Kidney epithelial cell (primary cell): ENCODE measurements at places on chromosomes 6 and 20.

GRCh38 chr6:11132194-11132888 is 20.8 kb upstream of the ERVFRD-1 start:
- DNase-seq: no peak

DNA sequence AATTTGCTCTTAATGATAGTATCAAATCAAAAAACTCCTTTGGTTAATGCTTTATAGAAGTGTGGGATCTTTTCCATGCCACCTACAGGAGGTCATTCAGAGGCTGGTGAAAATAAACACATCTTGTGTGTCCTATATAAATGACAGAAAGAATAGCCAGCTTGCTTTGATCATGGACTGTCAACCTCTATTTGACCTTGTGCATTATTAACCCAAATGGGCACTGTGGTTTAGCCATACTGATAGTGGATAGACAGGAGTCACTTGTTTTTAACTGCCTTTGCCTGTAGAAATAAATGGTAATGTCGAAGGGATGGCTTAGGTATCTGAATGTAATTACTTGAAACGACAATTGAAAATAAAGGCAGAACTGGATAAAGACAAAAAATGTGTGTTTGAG is 123.8 kb downstream of the CDKAL1 start:
- no peak for DNase-seq

DNA sequence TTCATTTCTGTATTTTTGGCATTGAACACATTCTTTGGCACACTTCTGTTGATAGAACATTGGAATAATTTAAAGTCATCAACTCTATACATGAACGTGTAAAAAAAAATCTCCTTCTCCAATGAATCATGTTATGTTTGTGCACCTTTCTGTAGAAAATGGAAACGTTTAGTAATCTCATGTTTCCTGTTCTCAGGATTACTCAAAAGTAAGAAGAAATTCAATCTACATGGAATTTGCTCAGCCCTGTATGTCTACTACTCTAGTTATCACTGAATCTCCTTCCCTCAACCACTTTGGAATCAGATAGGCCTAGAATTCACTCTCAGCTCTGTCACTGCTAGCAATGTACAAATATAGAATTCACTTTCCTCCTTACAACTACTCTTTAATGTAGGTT is 103.6 kb downstream of the COL21A1 start:
- DNase-seq: no peak

DNA sequence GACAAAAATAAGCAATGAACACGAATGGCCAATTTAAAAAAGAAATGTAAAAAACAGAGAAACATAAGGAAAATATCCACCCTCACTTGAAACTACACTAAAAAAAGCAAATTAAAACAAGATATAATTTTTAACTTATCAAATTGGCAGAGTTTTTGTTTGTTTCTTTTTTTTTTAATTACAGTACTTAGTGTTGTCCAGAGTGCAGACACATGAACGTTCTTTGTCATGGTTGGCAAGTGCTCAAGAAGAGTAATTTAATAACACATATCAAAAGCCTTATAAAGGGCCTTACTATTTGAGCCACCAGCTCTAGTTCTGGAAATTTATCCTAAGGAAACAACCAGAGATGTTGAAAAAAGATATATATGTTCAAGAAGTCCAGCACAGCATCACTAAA is 142.3 kb downstream of the ATXN1 start:
- no peak for DNase-seq

GRCh38 chr6:117497237-117497636 is 14.8 kb downstream of the DCBLD1 start:
- DNase-seq: no peak

DNA sequence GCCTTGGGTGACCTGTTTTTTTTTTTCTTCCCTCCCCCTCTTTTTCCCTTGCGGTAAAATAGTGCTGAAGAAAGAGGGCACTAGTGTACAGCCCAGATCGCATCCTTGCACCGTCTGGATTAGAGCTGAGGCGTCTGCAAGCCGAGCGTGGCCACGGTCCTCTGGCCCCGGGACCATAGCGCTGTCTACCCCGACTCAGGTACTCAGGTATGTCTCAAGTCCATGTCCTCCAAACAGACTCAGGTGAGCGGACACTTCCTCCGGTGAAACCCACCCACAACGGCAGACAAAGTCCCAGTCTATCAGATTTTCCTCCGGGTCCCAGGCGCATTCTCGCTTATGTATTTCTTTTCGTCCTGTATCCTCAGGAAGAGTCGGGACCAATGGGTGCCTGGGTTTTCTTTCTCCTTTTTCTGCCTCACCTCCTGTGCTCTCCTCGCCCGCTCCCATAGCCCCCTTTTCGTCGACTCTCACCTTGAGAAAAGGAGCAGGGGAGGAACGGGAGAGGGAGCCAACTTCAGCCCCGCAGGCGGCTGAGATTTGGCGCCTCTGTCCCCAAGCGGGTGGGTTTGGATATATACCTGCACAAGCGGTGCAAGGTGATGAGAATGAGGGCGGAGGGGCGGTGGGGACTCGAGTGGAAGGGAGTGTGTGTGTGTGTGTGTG is 1.1 kb upstream of the GRM1 start:
- DNase-seq: no peak

DNA sequence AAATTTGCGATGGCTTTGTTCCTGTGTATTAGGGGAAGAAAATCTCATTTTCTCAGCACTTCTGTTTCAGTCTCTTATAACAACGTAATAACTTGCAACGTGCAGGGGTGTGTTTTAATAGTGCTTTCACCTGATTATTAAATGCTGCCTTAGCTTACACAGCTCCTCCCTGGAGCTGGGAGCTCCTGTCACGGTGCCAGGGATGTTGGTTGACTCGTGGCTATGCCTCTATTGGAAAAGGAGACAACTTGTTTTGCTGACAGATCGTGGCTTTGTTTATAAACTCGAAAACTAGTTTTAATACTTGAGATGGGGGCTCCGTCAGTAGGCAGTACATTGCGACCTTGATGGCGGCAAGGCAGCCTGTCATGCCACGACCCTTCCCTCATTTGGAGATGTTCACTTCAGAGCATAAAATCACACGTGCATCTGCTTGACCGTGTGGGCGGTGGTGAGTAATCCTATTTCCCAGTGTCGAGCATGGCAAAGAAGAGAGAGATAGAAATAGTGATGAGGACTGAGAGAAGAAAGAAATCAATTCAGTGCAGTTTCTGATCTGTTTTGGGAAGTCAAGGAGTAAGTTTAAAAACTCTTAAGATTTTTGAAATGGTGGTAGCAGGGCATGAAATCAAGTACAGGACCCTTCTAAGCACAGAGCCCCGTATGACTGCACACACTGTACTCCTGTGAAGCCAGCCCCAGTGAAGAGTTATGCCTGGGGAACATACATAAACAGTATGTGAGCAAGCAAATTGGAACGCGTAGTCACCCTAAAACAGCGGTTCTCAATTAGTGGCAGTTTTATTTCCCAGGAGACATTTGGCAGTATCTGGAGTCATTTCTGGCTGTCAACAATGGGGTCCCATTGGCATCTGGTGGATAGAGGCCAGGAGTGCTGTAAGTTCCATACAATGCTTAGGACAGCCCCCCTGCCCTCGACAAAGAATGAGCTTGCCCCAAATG is 147.2 kb downstream of the DOK5 start:
- DNase-seq: no peak

- no peak for DNase-seq
These were observed 404.2 kb downstream of the PLCB1 start for GRCh38 chr20:8536262-8536618.

DNA sequence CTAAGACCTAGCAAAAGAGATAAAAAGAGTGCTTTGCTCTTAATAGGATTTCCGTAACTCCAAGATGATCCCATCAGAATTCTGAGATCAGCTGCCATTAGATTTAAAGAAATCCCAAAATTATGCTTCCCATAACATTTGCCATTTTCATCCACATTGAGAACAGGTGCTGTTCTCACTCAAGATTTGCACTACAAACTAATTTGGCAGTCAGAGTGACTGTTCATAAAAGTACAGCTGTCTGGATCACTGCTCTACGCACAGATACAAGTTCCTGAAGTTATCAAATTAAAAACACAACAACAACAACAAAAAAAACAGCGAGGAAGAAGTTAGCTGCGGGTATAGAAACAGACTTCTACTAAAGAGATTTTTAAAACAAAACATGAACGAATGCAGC is 58.1 kb downstream of the ASCC3 start:
- no peak for DNase-seq

DNA sequence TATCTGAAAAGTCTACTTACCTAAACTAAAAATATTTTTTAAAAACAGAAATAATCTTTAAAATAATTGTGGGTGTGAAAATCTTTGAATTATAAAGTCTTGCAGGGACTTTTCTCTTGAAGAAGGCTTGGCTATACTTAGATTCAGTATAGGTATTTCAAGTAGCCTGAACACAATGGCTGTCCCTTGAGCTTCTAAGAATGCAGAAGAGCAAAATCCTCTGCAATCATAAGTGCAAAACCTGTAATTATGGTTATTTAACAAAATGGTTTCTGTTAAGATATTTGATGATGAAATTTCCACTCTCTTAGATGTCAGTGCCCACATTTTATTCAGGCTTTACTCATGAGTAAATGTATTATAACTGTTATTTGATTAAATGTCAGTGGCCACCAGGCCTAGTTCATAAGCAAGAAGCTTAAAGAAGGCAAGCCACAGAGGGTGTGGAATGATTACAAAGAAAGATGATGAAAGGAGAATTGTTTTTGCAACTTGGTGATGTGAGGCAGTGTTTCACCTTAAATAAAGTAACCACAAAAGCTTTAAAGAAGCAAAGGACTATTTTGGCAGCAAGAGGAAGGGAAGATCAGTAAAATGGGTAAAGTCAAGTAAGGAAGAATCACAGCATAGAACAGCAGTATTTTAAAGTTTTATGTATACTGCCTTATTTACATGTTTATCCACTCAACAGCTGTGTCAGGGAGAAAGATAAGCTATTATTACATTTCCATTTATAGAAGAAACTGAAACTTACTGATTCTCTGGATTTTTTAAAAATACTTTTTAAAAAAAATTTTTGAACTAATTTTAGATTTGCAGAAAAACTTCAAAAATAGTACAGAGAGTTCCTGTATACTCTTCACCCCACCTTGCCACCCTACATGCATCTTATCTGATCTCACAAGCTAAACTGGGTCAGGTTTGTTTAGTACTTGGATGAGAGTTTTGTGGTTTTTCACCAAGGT is 351.2 kb upstream of the RUNX2 start:
- no peak for DNase-seq

DNA sequence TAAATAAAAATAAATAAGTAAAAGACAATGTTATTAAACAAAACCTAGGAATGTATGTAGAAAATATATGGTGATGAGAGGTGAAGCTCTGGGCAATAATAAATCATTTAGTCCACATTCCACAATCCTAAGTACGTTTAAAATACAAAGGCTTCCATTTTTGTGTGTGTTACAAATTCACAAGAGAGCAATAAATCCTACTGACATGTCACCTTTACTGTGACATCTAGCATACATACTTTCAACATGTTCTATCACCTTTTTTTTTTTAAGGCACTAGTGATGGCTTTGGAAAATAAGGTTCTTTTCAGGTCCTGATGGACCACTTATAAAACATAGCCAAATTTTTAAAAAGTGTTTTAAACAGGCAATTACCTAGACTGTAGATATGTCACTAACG is 12.0 kb downstream of the REV3L start:
- no peak for DNase-seq

GRCh38 chr6:34834789-34835518 is 43.1 kb downstream of the BLTP3A start:
- DNase-seq: no peak

DNA sequence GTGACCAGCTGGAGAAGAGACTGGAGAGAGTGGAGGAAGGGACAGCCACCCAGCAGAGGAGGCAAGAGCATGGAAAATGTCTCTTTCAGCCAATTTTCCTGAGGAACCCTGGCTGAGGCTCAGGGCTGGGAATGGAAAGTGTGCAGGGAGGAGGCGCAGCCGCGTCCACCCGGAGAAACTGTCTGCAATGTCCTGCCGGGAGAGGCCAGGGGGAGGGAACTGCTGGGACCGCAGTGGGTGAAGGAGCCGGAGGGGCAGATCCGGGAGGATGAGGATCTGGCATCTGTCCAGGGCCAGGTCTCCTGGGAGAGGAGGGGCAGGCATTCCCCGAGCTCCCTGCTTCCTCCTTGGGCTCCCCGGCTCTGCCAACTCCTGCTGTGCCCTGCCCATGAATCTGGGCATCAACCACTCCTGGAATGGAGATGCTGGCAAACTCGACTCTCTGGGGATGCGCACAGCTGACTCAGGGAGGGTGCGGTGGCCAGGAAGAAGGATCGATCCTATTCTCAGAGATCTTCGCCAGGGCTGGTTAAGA is 17.4 kb upstream of the HM13 start:
- no peak for DNase-seq

DNA sequence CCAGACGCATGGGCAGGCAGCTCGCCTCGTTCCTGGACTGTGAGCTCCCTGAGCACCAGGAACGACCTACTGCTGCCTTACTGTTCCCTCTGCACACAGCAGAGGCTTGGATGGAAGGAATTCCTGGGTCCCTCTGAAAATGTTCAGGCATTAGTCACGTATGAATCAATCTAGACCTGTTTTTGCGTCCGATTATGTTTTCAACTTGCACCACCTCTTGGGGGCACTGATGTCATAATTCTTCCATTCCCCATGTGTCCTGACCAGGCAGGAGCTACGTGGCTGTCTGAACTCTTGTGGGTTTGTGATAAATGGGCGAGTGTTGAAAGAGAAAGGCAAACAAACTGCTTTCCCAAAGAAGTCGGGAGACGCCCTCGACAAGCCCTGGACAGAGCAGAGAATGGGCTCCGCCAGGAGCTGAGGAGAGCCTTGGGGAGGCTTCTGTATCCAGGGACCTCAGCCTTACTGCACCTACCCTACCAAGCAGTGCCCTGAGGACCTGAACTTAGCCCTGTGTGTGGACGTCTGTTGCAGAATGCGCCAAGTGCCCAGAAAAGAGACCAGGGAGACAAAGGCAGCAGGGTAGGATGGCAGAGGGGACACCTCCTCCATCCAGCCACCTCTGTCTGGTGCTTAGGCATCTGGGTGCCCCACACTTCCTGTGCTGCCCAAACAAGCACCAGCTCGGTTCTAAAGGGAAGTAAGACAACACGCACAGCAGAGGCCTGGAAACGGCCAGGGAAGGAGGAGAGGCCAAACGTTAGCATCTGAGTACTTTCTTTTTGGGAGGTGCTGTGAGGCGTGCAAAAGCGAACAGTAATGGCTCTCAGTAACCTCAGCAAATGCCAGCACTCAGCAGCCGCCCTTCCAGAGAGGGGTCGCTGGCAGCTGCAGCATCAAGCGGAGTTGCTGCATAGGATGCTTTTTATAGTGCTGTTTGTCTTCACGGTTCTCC is 124.2 kb downstream of the LY86 start:
- no peak for DNase-seq

DNA sequence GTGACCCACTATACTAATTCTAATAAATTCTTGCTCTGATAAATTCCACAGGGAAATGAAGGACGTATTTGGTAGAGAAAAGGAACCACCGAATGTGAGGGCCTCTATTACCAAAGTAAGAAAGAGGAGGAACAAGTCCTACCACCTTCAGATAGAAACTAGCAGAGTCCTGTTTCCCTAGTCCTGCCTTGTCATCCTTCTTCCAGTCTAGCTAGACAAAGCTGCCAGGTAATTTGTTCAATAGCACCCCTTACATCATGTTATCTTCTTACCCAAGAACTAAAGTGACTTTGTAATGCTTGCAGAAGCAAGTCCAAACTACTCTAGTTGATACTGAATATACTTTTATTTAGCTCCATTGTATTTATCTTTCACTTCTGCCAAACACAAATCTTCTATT is 29.3 kb upstream of the FAM83B start:
- no peak for DNase-seq

GRCh38 chr20:16710781-16711180 is 19.0 kb upstream of the SNRPB2 start:
- DNase-seq: no peak
